ENCODE measurements at places on chromosomes 7 and 10. TPM values are rescaled to one million over a fixed set of nuclear protein-coding genes. Genes with fewer than 3 reads are reported as not detected.

Gene IL6
- 1.2 TPM for total RNA-seq

Gene MRLN
- not detected for total RNA-seq

Gene FAS
- 87.8 TPM for total RNA-seq

Gene C10orf71
- not detected for total RNA-seq

Gene JCAD
- total RNA-seq: 0.78 TPM

Gene WNT8B
- total RNA-seq: 0.20 TPM

Data from T-helper 1 cell treated with Interleukin-12 subunit alpha and Interleukin-12 subunit beta and Interleukin-4 antibody, amounts not matched to agents 30 ng/mL and 1 ng/mL, for 36 hours (primary cell).